H7 (cell line): ENCODE measurements at places on chromosomes 13 and 19. TPM values are rescaled to one million over a fixed set of nuclear protein-coding genes. Genes with fewer than 3 reads are reported as not detected.

AMH gene
- 10.5 and 12.8 TPM in 2 replicates for total RNA-seq

PRKCG gene
- total RNA-seq, result 1.1 and 1.7 TPM in 2 replicates

DENND1C gene
- 0.59 and 1.1 TPM in 2 replicates for total RNA-seq

VSTM2B gene
- 0.48 and 0.96 TPM in 2 replicates for total RNA-seq

ZSCAN4 gene
- not detected in 2 replicates for total RNA-seq

ZNF724 gene
- total RNA-seq, result 34.8 and 46.8 TPM in 2 replicates

IPO5 gene
- 394 and 404 TPM in 2 replicates for total RNA-seq

FCER2 gene
- total RNA-seq, result not detected in 2 replicates

PGLYRP2 gene
- total RNA-seq, result not detected in 2 replicates

CCNA1 gene
- total RNA-seq, result 0.97 and 3.4 TPM in 2 replicates

CEACAM7 gene
- total RNA-seq, result not detected in 2 replicates

GPR183 gene
- total RNA-seq, result not detected in 2 replicates

KLK12 gene
- not detected in 2 replicates for total RNA-seq

KPTN gene
- 9.9 and 10.5 TPM in 2 replicates for total RNA-seq
